ENCODE measurements at places on chromosomes 7 and 10. TPM values are rescaled to one million over a fixed set of nuclear protein-coding genes. Genes with fewer than 3 reads are reported as not detected.

The HECW1 gene
- not detected for polyA plus RNA-seq

The DIP2C gene
- polyA plus RNA-seq, result 1.1 TPM

The PRKCQ gene
- 44.3 TPM for polyA plus RNA-seq

The PNLIPRP1 gene
- polyA plus RNA-seq, result not detected

DNA sequence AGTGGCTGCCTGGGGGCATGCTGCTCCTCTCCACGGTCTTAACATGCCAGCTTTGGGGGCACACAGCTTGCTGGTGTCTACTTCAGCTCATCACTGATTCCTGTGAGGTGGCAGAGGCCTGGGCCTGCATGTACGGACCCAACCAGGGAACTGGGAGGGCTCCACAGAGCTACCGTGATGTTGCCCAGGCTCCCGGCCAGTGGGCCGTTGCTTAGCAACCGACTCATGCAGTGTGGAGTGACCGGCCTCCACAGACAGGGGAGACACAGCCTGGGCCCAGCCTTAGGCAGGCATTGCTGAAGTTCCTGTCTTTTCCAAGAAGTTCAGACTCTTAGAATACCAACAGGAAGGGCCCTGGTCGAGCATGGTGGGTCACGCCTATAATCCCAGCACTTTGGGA lies 25.8 kb upstream of the SH2B2 start:
- no peak for DNase-seq

- DNase-seq, result no peak
Observed at GRCh38 chr10:33180390-33180789, 154.1 kb downstream of the NRP1 start.

GRCh38 chr10:102175415-102175814 lies 23.2 kb downstream of the NOLC1 start:
- no peak for DNase-seq

DNA sequence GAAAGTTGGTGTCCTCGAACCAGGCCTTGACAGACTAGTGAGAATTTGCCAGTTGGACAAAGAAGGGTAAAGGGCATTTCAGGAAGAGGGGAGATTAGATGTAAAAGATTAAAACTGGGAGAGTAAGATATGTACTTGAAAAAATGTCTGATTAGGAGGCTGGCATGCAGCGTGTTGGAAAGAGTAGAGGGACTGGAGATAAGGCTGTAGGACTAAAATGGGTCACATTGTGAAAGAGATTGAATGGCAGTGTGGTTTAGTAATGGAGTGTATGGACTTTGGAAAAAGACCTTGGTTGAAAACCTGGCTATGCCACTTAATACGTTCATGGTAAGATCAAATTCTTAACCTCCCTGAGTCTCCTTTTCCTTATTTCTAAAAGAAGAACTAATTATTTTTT lies 14.1 kb downstream of the CREM start:
- DNase-seq, result no peak

GRCh38 chr7:85997515-85997914 lies 646.2 kb upstream of the GRM3 start:
- no peak for DNase-seq

DNA sequence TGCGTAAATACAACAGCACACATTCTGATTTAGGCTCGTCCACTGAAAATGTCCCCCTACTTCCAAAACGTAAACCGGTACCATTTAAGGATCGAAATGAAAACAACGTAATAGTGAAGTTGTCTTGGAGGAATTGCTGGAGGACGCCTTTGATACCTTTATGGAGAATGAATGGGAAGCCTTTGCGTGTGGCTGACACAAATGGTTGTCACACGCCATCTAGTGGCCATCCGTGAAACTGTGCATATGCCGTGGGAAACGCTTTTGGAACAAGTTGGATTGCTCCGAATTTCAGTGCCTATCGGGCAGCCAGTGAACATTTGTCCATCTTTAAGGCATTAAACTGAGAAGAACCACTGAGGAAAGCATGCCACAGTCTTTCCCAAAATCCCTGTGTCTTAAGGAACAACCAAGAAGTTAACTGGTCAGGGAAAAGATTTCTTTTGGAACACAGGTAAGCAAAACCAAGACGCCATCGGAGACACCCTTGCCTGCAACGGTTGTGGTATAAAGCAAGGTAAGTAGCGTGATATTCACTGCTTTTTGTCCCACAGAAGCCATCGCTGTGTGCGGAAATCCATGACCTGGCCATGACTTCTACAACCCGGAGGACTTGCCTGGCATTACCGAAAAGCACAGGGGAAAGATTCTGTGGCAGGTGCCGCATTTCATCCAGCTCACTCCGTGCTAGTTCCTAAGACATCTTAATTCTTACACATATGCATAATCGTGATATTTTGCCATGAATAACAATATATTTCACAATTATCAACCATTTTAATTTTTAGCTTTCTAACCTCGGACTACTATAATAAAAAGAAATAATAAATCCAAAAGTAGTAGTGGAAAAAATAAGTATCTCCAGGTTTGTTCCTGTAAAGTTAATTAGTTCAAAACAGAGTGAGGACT lies 100.6 kb downstream of the FAM204A start:
- peak; percentile 54 for DNase-seq

Measured in naive thymus-derived CD4-positive, alpha-beta T cell (primary cell).